ENCODE measurements at places on chromosomes 4 and X.
A peak's percentile ranks its signal among the peaks of the same experiment; 100 is the strongest.

- no peak for DNase-seq
These were observed 3.2 kb upstream of the TLR10 start for GRCh38 chr4:38785901-38786402.

DNA sequence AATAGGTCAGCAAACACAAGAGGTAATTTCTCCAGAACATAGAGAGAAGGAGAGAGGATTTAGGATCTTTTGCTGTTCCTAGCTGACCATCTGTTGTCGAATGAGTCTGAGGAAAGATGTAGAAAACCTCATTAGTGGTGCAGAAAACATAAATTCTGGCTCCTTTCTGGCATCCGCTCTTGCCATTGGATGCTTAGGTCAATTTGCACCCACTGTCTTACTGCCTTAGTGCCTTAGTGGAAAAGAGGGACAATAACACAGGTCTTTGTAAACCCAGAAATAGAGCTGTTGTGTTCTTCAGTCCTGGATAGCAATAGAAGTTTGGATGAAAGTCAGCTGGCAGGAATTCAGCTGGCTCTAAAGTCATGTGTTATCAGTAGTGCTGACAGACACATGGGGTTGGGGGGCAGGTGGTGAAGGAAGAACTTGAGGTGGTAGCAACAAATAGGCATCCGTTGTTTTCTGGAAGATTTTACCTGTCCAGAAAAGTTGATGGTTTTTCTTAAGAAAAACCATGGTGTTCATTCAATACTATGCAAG is 78.2 kb downstream of the GLRA2 start:
- DNase-seq: no peak

DNA sequence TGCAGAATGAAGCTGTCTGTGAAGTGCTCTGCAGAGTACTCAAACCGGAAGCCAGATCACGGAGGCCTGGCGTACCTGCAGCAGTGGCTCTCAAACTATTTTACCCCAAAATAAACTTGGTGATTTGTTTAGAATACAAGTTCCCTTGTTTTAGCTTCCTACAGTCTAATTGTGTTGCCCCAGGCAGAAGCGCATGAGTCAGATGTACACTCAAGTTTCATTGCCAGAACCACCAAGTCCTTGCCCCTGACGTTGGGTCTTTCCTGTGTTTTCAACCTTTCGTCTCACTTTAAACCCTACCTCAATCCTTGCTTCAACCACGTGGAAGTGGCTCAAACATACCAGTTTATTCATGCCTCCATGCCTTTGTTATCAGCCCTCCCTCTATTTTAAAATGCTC is 66.2 kb upstream of the SLC7A11 start:
- DNase-seq: no peak

DNA sequence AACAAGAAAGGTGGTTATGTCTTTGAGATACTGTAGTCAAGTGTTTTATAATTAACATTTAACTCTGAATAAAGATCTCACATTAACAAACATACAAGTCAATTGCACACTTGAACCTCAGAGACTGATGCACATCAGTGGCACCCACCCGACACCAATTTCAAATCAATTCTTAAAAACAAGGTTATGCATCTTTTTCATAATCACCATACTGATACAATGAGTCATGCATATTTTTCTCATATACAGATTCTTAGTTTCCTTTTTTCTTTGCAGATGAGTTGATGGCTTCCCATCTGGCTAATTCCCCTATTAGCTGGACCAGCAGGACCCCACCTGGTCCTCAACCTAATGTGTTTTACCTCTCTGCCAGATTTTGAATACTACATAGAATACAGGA is 136.2 kb upstream of the RPL34 start:
- no peak for DNase-seq

- DNase-seq: no peak
These were observed 207.8 kb downstream of the ANTXR2 start for GRCh38 chr4:79865201-79865597.

DNA sequence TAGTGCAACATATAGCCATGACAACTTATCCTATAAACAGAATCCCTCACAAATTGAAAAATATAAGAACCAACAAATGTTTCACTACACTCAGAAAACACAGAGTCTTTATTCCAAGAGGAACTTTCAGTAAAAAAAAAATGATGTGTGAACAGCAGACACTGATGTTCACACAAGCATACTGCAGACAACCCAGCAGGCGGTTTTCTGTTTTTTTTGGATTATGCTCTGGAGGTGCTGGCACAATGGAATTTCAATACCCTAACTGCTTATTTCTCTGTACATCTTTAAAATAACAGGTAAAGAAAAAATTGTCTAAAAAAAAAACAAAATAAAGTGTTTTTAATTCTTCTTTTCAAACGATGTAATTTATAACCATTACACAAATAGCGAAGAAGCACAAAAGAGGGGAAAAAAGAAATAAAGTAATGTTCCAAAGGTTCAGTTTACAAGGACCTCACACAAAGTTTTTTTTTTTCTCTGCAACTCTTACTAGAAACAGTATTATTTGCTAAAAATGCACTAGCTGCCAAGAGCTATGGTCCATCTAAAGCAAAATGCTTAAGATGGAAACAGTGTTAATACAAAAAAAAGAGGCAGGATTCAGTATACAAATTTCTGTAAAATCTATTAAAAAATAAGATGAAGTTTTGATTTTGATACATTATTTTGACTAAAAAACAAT is 55.3 kb downstream of the ANAPC10 start:
- DNase-seq: no peak

- no peak for DNase-seq
These were observed 3.1 kb upstream of the MTMR1 start for GRCh38 chrX:150690126-150690525.

GRCh38 chrX:16212436-16212835 is 45.2 kb downstream of the MAGEB17 start:
- DNase-seq: no peak

- no peak for DNase-seq
These were observed 100.8 kb upstream of the USP38 start for GRCh38 chr4:143083756-143084472.

- DNase-seq: no peak
These were observed 55.7 kb downstream of the BTC start for GRCh38 chr4:74738464-74739143.

DNA sequence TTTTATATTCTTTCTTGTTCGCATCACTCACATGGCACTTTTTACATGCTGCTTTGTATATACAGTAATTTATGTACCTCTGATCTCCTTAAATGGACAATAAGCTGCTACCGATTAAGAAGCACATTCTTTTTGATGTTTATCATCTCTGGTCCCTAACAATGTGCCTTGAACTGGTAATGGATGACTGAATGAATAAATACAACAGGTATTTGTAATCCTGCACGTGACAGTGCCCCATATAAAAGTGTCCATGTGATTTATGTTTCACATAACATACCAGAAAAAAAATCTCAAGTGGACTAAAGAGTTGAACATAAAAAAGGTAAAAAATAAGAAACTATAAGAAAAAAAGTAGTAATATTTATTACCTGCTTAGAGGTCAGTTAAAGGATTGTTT is 7.7 kb upstream of the SLAIN2 start:
- DNase-seq: no peak

DNA sequence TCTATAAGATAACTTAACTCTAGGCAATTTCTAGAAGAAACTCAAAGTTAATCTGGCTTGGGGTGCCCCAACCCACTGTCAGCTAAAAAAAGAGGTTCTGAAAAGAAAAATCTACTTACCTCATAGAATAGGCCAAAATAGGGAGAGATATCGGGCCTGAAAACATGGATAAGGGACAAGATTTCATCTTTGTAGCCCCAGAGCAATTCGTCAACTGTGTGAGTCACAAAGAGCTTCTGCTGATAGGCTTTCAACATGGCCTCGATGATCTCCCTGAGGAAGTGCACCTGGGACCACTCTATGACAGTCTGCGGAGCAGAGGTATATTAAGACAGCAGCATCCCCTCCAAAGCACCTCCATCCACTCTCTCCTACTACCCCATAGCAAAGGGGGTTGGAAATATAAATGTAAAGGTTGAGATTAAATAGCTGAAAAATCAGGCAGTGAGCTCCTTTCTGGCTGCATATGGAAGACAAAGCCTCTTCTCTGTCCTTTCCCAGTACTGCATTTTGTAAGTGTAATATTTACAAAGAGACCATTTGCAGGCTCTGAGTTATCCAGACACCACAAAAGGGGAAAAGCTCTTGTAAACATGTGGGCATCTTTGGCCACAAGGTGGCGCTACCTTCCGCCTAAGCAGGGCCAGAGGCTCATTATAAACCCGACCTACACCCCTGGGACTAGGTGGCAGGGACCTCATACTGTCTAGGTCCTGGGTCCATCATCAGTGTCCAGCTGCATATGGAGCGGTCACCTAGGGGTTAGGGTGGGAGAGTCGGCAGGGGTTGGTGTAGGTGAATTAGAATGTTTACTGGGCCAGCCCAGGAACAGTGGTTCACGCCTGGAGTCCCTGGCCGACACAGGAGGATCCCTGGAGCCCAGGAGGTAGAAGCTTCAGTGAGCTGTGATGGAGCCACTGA is 31.5 kb upstream of the NUP54 start:
- peak; percentile 64 for DNase-seq

DNA sequence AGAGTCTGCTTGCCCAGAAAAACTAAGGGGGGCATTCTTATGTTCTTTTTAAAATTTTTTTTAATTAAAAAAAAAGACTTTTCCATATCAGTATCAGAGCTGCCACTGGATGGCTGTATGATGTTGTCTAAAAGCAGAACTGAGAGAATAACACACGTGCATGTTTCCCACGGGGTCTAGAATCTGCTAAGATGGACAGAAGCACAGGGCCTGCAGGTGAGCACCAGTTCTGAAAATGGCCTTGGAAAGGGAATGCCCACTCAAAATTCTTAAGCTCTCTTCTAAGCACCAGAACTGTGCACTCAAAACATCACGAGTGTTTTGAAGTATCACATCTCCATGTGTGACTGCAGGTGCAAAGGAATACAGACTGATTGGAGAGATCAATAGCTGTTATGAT is 61.1 kb downstream of the ARAP2 start:
- DNase-seq: no peak

DNA sequence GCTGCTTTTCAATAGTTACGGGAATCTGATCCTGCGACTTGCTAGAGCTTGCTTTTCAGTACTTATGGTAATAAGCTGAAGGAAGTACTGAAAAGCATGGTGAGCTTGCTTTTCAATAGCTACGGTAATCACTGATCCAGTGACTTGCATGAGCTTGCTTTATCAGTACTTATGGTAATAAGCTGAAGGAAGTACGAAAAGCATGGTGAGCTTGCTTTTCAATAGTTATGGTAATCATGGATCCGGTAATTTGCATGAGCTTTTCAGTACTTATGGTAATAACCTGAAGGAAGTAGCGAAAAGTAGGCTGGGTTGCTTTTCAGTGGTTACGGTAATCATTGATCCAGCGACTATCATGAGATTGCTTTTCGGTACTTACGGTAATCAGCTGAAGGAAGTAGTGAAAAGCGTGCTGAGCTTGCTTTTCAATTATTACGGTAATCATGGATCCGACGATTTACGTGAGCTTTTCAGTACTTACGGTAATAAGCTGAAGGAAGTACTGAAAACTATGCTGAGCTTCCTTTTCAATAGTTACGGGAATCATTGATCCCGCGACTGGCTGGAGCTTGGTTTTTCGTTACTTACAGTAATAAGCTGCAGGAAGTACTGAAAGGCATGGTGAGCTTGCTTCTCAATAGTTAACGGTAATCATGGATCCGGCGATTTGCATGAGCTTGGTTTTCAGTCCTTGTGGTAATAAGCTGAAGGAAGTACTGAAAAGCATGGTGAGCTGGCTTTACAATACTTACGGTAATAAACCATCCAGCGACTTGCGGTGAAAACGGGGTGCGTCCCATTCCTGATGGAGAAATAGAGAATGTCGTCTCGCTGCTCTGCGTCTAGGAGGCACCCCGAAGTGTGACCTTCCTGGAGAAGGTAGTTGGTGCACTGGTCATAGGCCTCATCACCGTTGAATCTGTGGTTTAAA is 6.5 kb downstream of the CRLF2 start:
- no peak for DNase-seq

DNA sequence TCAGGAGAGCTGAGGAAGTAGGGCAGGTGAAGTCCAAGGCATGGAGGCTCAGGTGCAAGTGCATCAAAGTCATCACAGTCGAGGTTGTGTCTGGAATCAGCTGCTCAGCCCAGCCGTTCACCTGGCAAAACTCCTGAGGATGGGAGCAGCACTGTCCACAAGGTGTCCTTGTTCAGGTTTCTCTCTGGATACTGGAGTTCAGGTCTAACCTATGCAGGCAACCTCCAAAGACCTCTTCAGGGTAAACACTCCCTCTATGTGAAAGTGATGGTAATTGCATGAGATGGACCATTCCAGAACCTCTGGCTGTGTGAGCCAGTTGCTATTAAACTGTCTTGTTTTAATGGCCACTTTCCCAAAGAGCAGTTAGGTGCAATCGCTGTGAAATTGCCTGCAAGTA is 120.2 kb upstream of the PSAPL1 start:
- no peak for DNase-seq

DNA sequence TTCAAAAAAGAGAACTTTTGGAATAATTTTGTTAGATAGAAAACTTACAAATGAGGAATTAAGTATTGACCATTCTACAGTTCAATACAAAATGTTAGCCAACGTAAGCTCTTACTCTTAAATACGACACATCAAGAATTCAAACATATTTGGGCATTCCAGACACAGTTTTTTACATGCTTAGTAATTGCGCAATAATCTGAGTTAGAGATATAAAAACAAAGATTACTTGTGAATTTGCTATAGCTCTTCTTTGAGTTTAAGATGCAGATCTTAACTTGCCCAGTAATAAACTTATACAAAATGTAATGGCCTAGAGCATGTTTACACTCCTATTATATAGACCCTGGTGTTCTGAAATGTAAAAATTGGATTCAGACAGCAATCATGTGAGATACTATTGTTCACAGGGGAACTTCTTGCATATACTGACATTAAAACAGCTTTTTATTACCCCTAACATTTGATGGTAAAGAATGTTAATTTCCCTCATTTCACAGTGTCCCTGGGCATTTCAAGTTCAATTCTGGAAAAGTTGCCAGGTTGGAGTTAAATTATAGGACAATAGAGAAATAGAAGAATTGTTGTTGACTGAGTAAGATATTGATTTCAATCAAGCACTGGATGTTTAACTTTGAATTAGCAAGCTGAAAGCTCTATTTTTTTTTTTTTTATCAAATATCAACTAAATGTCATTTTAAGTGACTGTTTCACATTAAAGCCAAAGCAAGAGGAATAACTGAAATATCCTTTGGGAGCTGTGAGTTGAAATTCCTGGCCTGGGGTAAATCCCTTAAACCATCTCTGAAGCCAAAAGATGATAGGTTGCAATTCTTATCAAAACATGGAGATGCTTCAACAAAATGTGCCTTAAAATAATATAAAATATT is 910 bp downstream of the HPGDS start:
- DNase-seq: no peak

GRCh38 chr4:123159479-123159878 is 237.1 kb upstream of the NUDT6 start:
- DNase-seq: no peak

DNA sequence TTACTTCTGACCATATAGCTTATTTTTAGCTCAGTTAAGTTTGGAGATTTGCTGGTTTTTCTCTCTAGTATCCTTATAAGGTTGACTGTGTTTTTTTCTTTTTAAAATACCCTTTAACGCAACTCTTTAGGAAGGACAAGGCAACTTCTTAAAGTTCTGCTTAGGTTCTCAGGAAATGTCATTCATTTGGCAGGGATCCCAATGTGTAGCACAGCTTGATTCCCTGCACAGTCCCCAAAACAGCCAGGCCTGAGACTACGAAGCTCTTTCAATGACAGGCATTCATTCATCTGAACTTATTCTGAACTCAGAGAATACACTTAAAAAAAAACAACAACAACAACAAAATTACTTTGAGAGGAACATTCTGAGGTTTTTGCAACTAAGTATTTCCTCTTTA is 1765.8 kb downstream of the PCDH7 start:
- no peak for DNase-seq

GRCh38 chrX:44585866-44586265 is 43.2 kb upstream of the FUNDC1 start:
- DNase-seq: no peak

GRCh38 chr4:157582141-157582540 is 361.6 kb downstream of the GRIA2 start:
- no peak for DNase-seq
